Naive thymus-derived CD8-positive, alpha-beta T cell (primary cell): ENCODE measurements at places on chromosomes 1 and 21.

- DNase-seq = no peak
Measured at GRCh38 chr1:30977105-30977504, 68.5 kb upstream of the SDC3 start.

DNA sequence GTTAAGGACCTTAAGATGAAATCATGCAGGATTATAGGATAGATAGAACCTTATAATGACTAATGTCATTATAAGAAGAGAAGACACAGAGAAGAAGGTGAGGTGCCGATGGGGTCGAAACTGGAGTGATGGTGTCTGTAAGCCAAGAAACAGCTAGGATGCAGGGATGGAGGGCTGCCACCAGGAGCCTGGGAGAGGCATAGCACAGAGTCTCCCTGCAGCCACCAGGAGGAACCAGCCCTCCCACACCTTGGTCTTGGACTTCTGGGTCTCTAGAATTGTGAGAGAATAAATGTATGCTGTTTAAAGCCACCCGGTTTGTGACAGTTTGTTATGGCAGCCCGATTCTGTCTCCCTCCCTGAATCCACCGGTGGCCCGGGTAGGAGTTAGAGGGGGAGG lies 337.2 kb upstream of the AJAP1 start:
- no peak for DNase-seq

DNA sequence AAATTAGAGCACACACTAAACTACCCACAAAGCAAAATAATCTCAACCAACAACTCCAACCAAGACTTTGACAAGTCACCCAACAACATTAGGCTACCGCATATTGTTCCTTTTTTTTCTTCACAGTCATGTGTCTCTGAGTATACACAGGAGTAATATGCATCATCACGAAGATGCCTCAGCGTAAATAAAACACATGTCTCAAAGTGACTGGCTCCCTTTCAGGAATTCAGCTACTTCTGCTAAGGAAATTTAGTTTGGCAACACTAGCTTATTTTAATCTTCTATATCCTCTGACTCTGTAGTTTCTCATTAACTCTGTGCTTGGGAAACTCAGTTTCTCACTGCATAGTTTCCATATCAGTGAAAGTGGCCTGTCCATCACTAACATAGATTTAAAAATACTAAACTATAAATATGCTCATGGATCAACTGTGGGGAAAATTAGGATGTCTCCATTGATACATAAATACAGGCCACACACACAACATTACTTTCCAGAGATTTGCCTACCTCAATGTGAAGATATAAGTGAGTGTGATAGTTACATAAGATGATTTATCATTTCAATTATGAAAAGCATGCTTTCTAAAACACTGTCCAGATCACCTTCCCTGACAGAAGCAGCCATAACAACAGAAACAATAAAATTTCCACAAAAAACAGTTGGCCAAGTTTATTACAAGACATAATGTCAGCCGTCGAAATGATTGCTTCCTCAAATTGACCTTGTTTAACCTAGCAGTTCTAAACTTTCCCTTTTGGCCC lies 113.2 kb downstream of the PTGER3 start:
- DNase-seq = no peak

DNA sequence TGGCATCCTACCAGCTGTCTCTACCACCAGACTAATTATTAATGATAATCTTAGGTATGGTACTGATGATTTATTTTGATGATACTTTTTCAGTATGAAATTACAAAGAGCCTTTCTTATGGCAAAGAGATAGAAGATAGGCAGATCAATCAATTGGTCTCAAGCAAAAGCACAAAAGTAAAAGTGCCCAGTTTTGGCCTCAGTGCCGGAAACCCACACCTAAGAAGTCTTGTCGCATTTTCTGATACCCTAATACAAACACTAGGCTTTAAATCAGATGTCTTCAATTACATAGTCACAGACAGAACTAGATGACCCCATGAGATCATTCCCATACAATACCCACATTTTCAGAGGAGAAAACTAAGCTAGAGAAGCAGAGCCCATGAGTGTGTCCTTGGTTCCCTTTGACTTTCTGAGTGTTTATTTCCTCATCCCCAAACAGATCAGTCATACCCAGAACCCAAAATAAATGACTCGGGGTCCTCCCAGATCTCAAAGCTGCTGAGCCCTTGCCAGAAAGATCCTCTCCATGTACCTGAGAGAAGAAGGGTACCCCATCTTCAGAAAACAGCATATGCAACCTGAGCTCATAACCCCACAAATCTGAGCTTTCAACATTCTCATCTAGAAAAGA lies 7.7 kb downstream of the ITPKB start:
- DNase-seq = no peak

GRCh38 chr21:45073301-45074047 lies 906 bp upstream of the ADARB1 start:
- DNase-seq = no peak
